ENCODE measurements at places on chromosomes 6 and 20.

DNA sequence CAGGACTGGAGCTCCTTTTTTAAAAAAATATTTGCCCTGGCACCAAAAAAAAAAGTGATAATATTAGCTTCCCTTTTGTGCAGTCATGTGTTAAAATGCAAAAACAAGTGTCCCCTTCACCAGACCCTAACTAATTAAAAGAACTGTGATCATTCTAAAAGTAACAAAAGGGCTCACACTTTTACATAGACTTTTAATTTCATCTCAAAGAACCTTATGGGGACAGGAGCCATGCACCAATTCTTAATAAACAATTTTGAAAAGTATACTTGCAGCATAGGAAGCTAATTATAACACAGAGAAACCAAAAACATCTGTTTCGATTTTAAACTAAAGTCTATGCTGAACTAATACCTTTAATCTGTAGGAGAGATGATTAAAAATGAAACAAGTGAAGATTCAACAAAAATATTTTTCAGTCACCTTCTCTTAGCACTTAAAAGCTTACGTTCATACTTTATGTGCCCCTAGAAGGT, 17.3 kb downstream of the STX7 start:
- DNase-seq, result no peak

DNA sequence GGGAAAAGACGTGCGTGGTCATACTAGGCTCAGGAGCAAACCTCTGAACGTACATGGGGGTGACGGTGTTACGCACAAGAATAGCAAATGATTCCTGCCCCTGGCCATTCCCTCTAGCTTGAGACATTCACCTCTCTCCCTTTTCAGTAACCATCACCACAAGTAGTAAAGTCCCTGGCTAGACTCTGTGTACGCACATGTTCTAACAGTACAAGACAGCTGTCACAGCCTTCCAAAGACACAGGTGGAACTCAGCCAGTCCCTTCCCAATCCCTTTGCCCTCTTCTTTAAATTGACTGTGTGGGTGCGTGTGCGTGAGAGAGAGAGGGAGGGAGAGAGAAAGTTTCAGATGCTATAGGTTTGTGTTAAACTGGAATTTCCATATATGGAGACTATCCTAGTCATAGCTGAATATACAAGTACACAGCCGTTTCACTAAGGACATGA, 67.3 kb downstream of the LY86 start:
- DNase-seq, result no peak

DNA sequence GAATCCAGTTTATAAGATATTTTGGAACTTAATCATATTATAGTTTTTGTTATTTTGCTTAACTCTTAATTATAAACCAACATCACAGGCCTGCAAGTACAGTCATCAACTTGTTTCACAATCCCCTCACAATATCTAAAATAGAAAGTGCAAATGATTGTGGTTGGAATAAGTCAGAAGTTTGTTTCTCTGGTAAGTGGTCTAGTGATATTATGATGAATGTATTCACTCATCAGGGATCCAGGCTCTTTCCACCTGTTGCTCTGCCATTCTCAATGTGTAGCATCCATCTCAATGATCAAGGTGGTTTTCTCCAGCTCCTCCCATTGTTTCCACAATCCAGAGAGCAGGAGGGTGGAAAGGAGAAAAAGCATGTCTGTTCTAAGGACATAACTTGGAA, 54.2 kb downstream of the OPN5 start:
- no peak for DNase-seq

GRCh38 chr6:132843316-132844035, 29.1 kb downstream of the RPS12 start:
- DNase-seq, result no peak

DNA sequence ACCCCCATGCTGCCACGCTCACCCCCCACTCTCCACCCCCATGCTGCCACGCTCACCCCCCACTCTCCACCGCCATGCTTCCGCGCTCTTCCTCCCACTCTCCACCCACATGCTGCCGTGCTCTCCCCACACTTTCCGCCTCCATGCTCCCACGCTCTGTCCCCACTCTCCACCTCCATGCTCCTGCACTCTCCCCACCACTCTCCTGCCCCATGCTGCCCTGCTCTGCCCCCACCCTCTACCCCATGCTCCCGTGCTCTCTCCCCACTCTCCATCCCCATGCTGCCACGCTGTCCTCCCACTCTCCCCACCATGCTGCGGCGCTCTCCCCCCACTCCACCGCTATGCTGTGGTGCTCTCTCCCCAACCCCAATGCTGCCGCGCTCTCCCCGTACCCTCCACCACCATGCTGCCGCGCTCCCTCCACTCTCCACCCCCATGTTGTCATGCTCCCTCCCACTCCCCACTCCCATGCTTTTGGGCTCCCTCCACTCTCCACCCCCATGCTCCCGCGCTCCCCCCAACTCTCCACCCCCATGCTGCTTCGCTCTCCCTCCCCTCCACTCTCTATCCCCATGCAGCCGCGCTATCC, 46.0 kb upstream of the PDE10A start:
- no peak for DNase-seq

DNA sequence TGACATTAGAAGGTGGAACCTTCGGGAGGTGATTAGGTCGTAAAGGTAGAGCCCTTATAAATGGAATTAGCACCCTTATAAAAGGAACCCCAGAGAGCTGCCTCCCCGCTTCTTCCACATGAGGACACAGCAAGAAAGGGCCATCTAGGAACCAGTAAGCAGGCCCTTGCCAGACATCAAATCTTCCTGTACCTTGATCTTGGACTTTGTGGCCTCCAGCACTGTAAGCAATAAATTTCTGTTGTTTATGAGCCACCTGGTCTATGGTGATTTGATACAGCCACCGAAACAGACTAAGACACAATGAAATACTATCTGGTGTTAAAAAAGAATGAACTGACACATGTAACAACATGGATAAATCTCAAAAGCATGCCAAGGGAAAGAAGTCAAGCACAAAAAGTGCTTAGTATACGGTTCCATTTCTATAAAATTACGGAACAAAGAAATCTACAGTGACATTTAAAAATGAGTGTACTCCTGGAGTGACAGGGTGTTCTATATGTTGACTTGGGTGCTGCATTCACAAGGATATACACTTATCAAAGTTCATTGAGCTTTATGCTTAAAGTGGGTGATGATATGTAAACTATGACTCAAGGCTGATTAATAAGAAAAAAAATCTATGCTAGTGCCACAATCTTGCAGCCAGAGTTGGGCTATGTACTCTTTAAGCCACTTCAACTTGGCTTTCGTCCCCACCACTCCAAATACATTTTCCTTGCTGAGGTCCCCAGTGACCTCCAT, 18.4 kb downstream of the SERPINB1 start:
- no peak for DNase-seq

DNA sequence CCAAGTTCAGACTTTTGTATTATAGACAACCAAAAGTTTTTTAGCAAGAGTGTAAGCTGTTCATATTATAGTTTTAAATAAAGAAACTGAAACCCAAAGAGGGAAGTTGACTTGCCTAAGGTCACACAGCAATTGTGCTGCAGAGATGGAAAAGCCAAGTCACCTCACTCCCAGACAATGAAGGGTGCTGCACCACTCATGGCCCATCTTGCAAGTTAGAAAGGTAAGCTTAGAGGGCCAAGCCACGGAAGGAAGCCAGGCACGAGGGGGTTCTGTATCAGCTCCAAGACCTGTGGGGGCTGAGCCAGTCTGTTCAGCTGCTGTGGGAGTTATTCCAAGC, 860 bp downstream of the DEFB124 start:
- DNase-seq, result no peak

GRCh38 chr6:89975991-89976693, 81.9 kb downstream of the GJA10 start:
- peak; percentile 76 for DNase-seq

DNA sequence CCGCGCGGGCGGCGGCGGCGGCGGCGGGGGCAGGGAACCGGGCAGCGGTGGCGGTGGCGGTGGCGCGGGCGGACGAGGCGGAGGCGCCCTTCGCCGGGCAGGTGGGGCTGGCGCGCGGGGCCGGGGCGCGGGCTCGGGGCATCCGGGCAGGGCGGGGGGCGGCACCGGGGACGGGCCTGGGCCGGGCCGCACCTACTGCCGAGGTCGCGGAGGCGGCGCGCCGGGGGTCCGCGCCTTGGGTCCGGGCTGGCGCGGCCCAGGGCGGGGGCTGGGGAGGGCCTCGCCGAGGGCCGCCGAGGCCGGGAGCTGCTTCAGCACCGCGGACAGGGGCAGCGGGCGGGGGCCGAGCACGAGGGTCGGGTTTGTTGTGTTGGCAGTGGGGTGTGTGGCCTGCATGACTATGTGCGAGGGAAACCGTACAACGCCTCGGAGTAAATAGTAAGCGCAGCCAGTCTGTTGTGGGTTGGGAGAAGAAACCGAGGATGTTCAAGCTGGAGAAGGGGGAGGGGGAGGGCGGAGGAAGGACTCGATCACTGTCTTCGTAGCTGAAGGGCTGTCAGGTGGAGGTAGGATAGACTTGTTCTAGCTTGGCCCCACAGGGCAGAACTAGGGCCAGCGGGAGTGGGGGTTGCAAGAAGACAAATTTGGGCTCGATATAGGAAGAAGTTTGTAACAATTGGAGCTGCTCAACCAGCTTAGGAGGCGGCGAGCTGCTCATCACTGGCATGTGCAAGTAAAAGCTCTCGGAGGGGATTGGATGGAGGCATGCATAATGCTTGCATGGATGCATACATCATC, 593 bp downstream of the MMP24 start:
- peak; percentile 59 for DNase-seq

DNA sequence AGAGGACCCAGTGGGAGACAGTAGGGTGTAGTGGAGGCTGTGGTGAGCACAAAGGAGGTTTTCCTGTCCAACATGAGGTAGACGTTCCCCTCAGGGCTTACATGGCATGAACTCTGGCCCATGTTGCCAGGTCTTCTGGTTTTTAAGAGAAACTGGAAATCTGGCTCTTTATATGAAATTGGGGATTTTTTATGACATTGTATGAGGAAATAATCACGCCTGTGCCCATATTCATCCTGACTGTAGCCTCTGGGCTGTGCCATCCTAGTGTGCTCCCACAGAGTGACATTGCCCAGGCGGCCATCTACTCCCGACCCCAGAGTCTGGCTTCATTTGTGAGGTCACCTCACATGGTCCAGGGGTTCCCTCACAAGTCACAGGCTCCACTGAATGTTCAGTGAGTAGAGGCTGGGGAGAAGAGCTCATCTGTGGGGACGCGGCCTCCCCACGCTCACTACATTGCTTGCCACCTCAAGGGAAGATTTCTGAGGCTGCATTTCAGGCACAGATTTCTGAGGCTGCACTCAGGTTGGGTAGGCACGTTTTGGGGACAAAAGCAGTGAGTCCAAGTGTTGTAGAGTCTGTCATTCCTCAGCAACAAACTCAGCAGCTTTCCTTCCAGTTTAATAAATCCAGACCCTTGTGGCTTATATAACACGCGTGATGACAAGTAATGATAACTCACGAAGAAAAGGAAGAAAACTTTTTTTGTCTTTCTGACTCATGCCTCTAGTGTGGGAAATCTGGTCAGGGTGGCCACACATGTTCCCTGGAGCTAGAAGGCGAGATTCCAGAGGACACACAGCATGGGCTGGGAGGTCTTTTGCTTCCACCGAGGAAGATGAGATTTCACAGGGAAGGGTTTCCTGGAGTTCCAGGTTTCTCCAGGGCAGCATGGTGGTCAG, 41.7 kb downstream of the SLC24A3 start:
- no peak for DNase-seq

- DNase-seq, result no peak
Measured at GRCh38 chr20:14223806-14224205, 113.6 kb downstream of the FLRT3 start.

DNA sequence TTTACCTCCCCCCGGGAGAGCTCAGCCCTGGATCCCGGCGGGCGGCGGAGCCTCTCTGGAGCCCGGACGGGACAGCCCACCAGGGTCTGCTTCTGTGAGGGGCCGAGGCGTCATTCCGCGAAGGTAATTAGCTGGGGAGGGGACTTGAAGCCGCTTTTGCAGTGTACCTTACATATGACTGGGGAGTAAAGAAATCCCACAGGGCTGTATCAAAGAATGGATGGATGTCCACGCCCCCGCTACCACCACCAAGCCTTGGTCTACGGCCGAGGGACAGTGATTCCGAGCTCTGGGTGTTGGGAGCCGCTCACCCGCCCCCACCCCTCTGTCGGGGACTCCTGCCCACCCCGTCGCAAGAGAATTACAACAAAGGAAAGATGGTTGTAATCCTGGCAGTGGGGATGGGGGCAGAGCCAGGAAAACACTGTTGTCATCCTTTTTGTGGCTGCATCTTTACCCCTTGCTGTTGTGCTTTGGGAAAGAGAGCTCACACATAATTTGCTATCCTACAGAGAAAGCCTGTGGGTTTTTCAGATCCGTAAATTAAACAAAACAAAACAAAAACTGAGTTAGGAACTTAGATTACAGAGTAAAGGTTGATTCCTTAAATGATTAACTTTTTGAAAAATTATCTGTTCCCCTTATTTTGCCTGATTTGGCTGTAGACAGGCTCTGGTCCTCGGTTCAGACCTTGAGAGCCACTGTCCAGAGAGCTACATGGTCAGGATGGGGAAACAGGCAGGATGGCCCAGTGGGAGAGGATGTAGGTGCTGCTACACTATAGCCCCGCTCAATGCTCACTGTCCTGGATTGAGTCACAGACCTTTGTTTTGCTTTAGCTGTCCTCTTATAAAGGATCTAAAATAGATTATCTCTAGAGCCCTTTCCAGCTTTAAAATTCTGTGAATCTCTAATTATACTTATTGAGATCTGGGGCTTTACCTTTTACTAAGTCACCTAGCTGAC, 997 bp upstream of the FBXO30 start:
- peak; percentile 43 for DNase-seq

GRCh38 chr6:51743999-51744398, 343.4 kb downstream of the PKHD1 start:
- DNase-seq, result no peak

GRCh38 chr20:63826753-63827152, 4.3 kb downstream of the ZBTB46 start:
- DNase-seq, result no peak

DNA sequence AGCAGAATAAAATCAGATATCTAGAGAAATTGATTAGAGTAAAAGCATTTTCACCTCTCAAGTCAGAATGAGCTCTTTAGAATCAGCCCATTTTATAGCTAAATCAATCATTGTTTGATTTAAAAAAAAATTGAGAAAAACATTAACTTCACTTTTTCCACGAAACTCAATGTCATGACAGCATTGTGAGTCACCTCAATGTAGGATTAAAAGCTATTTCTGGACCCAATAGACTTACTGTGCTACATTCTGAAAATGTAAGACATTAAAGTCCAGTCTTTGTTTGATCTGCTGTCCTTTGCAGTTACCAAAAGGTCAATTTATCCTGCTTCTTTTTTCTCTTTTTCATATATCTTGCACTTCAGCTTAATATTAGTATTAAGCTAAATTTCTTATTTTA, 519.4 kb upstream of the ZNF337 start:
- DNase-seq, result no peak
